ENCODE measurements at places on chromosomes 5 and 9.

GRCh38 chr5:6950860-6951259, 237.6 kb downstream of the TENT4A start:
- no peak for DNase-seq

DNA sequence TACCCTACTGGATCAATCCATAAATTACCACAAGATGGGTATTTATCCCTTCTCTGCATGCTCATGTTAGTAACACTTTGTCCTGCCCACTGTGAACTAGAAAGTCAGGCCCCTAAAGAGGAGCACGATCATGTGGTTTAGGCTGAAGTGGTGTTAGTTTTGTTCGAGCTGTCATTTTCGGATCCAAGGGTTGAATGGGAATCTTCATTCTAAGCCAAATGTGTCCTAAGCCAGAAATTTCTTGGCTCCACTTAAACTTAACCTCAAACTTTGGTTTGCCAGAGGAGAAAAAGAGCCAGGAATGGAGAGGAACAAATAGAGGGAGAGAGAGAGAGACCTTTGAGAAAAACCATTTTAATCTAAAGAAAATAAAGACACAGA, 837.7 kb upstream of the ZNF608 start:
- DNase-seq = no peak

DNA sequence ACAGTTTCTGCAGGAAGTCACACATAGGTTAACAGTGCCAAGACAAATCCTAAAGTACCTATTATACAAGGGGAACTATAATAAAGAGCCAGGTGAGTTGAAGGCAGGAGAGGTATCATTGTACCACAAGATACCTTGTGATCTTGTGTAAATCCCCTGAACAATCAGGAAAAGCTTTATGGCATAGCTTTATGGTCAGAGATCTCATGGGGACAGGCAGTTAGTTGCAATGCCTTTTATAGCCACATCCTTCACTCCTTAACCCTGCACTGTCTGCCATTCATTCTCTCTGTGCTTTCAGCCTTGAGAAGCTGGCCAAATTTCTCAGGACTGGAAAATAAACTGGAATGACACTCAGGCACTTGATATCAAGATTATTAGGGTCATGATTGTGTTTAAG, 97.0 kb downstream of the GHR start:
- no peak for DNase-seq

DNA sequence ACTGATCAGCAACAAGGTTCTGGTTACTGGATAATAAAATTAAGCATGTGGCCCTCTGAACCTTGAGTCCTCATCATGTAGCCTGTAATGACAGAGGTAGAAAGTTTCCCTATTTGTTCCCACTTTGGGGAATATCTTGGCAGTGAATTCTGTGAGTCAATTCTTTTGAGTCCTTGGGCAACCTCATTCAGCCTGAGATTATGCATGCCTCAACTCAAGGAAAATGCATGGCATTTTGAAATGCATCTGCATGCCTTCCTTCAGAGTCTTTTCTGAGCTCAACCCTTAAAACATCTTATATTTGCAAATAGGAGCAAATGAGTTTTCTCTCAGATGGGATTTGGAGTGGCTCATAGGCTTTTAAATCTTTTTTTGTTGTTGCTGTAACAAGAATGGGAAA, 218.1 kb upstream of the CD180 start:
- no peak for DNase-seq

- DNase-seq = peak; percentile 53
Measured at GRCh38 chr5:157342822-157343402, 77.0 kb downstream of the CYFIP2 start.

- no peak for DNase-seq
Measured at GRCh38 chr5:104370523-104370922, 807.9 kb upstream of the NUDT12 start.

DNA sequence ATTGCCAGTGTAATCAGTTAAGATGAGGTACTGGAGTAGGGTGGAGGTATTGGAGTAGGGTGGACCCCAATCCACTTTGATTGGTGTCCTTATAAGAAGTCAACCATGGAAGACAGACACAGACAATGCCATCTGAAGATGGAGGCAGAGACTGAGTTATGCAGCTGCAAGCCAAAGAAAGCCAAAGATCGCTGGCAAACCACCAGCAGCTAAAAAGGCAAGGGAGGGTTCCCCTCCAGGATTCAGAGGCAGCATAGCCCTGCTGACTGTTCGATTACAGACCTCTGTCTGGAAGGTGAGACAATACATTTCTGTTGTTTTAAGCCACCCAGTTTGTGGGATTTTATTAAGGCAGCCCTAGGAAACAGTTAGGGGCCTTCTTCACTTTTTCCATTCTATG, 30.5 kb upstream of the CKMT2 start:
- DNase-seq = no peak

DNA sequence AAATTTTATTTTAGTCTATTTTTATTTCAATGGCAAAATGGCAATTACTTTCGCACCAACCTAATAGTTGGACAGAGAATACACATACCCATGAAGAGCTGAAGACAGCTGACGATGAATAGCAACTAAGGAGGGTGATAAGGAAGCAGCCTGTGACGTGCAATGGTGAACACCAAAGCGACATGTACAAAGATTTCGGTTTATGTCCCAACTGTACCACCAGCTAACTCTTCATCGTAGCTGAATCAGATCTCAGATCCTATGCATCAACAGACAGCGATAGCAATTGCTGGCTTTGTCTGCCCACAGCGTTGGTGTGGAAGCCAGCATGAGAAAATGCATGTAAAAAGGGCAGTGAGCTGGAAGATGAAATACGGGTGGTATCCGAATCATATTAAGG, 130.6 kb upstream of the ANKH start:
- DNase-seq = no peak

DNA sequence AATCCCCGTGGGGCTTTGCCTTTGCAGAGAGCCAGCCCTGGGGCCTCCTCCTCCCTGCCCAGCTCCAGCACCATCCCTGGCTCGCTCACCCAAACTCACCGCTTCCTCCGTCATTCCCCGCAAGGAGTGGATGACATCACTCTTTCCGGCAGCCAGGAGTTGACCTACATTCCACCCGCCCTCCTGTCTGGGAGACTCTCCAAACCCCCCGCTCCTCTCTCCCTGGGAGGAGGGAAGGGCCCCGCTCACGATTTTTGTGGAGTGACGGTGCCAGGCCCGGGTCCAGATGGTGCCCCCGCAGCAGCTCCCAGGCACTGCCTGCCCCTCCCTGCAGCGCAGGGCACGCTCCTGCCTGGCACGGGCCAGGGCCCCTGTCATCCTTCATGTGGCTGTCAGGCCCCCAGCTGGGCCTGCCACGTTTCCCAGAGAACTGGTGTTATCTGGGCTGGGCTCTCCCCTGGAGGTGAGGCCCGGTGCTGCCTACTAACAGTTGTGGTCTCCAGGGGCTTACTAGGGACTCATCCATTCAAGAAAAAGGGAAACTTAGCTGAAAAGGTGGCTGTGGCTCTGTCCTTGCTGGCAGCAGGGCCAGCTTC, 52.3 kb downstream of the NTNG2 start:
- DNase-seq = no peak

GRCh38 chr9:96333958-96334357, 32.0 kb upstream of the HSD17B3 start:
- DNase-seq = no peak

GRCh38 chr9:120480707-120481106, 99.3 kb downstream of the CDK5RAP2 start:
- DNase-seq = no peak

DNA sequence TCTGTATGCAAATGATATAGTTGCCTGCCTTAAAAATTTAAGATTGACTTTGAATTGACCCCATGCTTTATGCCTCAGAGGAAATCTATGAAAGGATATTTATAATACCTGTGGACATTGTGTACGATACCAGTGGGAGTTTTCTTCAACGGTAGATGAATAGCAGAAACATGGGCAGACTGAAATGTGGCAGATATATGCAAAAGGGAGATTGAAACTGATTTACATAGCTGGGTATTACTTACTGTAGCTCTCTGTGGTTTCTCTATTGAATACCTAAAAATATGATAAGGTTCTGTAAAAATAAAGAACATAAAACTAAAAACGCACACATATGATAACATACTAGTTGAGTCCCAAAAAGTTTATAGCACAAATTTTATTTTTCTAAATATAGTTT, 345.2 kb upstream of the PCSK5 start:
- DNase-seq = no peak

GRCh38 chr5:43110606-43111170, 10.0 kb upstream of the ZNF131 start:
- no peak for DNase-seq

- DNase-seq = no peak
Measured at GRCh38 chr9:8259028-8259427, 459.4 kb upstream of the DMAC1 start.

DNA sequence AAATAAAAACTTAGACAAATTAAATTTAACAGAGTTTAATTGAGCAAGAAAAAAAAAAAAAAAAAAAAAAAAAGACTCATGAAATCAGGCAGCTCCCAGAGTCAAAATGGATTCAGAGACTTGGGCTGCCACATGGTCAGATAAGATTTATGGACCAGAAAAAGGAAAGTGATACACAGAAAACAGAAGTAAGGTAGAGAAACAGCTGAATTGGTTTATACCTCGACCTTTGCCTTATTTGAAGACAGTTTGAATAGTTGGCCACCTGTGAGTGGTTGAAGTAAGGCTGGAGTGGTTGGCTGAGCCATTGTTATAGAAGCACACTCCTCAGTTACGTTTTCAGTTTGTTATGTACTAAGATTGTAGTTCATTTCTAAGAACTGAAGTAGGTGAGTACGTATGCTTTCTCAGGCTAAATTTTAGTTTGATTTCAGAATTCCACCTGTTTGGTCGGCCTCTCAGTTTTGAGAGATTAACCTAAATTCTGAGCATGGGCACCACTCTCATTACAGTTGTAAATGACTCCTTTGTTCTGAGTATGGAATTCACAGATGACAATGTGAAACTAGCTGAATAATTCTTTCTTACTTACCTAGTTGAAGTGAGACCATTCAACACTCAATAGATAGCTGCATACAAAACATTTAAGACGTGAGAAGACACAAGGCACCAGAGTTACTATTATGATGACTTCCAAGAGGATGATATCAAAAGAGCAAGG, 149.0 kb downstream of the AOPEP start:
- DNase-seq = peak; percentile 44

DNA sequence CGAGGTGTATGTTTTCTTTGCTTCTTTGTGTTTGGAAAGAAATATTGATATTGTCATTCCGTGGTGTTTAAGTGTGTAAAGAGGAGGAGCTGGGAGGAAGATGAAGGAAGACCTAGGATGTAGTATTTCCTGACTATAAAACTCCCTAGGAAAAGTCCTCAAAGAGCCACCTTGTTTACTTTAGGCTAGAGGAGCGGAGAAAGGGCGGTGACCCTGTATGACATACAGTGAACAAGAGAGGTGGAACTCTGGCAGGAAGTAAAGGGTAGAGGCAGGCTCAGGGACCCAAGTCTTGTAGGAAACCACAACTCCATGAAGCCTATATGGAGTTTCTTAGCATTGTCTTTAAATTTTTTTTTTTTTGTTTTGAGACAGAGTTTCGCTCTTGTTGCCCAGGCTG, 303.9 kb downstream of the DOCK8 start:
- DNase-seq = no peak

- no peak for DNase-seq
Measured at GRCh38 chr5:128844354-128844923, 120.8 kb upstream of the SLC27A6 start.

- no peak for DNase-seq
Measured at GRCh38 chr5:167296661-167297060, 994.8 kb upstream of the WWC1 start.

DNA sequence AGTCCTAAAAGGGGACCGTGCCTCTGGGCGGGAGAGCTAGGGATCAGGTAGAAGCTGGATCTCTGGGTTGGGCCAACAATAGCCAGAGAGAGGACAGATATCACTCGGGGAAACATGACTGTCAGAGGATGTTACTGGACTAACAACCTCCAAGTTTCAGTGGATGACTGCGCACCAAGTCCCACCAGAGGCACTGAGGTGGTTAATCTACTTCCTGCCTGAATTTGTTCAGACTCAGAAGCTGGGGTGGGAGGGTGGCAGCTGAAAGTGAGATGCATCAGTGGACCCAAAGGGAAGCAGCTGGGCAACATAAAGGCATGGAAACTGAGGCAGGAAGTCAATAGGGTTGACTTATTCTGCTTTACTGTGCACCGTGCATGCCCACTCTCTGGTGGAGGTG, 130.1 kb upstream of the SLC44A1 start:
- no peak for DNase-seq

- no peak for DNase-seq
Measured at GRCh38 chr5:167730121-167730520, 561.3 kb upstream of the WWC1 start.

- no peak for DNase-seq
Measured at GRCh38 chr5:10620346-10620745, 56.5 kb downstream of the ANKRD33B start.

- DNase-seq = peak; percentile 86
Measured at GRCh38 chr9:94603259-94604160, 9.9 kb upstream of the FBP2 start.

GRCh38 chr5:146238973-146239372, 35.6 kb downstream of the RBM27 start:
- peak; percentile 39 for DNase-seq

DNA sequence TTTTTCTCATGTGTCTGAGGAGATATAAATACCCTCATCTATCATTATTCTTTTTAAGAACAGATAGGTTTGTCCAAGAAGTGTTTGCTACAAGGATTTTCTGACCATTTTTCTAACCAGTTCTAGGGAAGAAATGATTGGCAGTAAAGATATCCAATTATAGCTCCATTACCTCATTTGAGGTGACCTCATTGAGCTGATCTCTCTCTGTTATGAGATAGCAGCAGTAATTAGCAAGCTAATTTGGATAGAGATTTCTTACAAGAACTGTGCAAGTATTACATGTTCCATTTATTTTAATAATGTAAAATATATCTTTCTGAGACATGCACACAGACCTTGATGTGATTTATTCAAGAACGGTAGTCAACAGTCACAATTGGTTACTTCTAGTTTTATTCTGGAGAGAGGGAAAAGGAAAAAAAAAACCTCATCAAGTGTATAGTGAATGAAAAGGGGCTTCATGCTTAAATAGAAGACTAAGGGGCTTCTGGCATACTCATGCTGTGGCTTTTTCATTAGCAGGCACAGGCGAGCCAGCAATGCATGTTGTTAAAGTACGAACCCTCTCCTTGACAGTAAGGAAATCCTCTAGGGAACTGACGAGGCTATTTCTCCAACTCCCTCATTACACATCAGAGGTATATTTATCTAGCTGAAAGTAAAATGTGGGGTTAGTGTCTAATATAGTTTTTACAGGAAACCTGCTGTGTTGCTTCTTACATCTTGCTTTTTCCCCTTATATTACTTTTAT, 127.3 kb downstream of the NUDT12 start:
- DNase-seq = no peak

GRCh38 chr5:171537070-171537849, 117.8 kb downstream of the FGF18 start:
- no peak for DNase-seq

GRCh38 chr5:172319708-172320441, 36.3 kb upstream of the UBTD2 start:
- no peak for DNase-seq
